ENCODE measurements at places on chromosomes 13 and 19.

DNA sequence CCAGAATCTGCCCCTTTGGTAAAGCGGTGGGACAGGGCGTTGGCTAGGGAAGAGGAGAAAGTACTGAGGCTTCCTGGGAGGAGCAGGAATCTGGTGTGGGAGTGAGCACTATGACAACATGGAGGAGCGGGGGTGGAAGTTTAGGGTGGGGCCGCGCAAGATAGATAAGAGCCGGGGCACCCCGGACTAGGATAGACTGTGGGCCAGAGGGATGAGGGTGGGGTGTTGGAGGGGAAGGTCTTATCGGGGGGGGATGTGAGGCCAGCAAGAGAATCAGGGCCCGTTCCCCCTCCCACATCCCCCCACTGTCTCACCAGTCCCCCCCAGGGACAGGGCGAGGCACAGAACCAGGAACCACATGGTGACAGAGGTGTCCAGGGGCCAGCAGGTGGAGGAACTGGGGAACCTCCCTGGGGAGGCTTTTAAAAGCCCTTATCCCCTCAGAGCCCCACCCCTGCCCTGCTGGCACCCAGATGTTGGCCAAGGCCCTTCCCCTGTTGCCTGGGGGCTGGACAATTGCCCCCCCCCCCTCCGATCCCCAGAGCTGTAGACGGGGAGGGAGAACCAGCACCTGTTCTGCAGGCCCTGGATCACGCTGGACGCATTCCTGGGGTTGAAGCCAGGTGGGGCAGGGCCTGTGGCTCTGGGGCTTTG is at the start of gene KLK1:
Gene KLK1, minus strand, starts transcription at position 399 of the 654 bp plus-strand sequence. Its CDS starts 39 bp downstream, at position 360.
- DNase-seq, result no peak

GRCh38 chr19:44164327-44164672 is 600 bp upstream of the ZNF226 start:
- DNase-seq, result no peak

DNA sequence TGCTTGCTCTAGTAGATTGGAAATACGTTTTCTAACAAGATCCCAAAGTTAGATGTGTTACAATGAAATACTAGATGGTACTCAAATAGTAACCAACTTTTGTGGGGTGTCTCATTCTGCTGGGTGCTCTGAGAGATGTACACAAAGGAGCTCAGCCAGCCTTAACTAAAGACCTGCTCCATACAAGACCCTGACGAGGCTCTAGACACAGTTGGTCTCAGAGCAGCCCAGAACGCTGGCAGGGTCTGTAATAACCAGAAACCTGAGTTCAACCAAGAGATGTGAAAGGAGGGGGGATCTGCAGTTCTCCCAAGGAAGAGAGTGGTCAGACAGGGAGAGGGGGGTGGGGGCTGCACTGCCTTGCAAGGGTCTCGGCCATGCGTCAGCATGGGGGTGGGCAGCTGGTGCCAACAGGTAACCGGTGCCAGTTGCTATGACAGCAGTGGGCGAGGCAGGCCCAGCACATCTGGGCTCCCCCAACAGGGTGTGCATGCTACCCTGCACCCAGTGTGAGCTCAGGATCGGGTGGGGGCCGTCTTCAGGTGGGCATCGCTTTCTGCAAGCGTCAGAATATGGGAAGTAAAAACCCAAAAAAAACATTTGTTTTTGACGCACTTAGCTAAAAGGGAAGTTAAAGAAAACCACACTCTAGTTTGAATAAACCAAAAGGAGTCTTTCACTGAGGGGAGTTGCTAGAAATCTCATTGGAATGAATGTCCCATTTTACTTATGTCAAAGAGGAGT is 68.0 kb upstream of the GPR183 start:
- DNase-seq, result no peak

DNA sequence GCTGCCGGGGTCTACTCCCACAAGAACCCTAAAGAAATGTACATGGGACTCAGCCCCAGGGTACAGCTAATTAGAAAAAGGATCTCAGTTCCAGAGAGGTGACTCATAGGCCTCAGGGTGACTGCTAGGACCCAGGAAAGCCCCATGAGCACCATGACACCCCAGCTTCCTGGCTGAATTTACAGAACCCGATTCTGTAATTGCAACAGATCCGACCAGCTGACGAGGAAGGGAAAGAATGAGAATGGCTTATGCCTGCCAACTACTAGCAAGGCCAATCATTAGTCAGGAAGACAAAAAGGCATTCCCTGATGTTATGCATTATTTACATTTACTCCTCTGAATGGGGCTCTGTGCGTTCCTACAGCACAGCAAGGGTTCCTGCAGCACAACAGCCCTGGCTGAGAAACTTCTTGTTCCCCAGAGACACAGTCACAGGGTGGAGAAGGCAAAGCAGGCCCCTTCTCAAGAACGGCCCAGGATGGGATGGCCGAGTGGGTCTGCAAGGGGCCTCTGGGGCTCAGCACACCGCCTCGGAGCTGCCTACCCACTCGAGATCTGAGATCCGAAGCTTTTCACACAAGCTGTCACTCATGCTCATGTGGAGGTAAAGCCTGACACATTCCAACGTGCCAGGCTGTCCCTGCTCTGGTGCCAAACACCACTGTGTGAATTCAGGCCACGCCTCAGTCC is 27.2 kb downstream of the PBX4 start:
- no peak for DNase-seq

- no peak for DNase-seq
Measured at GRCh38 chr13:27182844-27183497, 11.4 kb upstream of the USP12 start.

- peak; percentile 56 for DNase-seq
Measured at GRCh38 chr13:105816994-105817393, 718.5 kb downstream of the EFNB2 start.

DNA sequence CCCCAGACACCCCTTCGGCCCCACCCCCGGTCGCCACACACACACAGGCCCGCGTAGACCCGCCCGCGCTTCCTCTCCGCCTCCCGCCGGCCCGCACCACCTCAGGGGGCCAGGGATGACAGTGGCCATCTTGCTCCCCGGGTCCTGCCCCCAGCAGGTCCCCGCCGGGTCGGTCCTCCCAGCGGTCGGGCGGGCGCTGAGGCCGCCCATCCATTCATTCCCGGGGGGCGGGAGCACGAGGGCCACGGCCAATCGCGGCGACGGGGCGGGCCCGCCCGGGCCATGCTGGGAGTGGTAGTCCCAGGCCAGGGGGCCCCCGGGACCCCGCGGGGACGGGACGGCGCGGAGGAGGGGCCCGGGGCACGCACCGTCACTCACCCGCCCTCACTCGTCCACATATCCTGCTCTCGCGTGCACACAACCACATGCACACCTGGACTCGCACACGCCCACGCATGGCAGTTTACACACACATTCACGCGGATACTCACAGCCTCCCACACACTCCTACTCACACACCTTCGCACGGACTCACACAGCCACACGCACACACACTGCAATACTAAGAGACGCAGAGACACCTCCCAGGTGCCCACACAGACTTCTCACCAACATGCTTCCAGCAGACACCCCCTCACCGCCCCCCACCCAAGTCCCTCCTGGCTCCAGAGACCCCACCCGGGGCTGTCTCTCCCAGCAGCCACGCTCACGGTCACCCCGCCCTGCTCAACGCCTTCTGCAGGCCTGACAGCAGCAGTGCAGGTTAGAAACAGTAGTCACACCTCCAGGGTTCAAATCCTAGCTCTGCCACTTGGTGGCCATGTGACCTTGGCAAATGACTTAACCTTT is at the start of gene DPF1:
Gene DPF1, minus strand, starts transcription at position 209 of the 849 bp plus-strand sequence. Its CDS starts 80 bp downstream, at position 129.
- DNase-seq, result peak; percentile 52

DNA sequence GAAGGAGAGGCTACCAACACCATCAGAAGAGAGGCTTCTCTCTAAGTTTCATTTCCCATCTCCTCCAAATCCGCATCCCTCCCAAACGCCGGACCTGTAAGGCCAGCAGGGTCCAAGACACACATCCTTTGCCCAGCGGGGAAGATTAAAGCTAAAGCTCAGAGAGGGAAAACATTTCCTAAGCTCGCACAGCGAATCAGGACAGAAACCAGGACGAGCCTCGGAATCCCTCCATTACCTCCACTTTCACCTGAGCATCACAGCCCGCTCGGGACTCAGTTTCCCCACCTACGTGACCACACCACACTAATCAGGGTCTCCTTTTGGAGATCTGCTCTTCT is 711 bp upstream of the FOSB start:
- DNase-seq, result no peak

DNA sequence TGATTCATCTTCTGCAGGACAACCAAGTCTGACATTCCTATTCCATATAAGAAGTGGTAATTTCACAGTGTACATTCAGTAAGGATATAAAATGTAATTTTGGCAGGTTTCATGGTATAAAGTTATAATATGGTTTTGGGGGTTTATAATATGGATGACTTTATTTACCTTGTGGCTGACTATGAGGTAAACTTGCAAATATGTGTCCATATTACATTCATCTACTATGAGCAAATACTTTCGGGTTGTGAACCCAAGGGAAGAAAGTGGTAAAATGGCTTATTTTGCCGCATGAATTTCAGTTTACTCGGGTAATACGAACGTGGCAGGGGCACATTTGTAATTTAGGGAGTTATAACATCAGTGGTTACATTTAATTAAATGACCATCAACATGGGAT is 86.7 kb upstream of the TNFSF11 start:
- DNase-seq, result no peak

GRCh38 chr13:77701305-77701704 is 3.8 kb downstream of the SLAIN1 start:
- no peak for DNase-seq

- no peak for DNase-seq
Measured at GRCh38 chr19:45569619-45570421, 14.8 kb downstream of the OPA3 start.

- DNase-seq, result no peak
Measured at GRCh38 chr19:13019332-13019731, 24.1 kb downstream of the NFIX start.

GRCh38 chr19:7663706-7664105 is 5.1 kb upstream of the RETN start:
- DNase-seq, result no peak

DNA sequence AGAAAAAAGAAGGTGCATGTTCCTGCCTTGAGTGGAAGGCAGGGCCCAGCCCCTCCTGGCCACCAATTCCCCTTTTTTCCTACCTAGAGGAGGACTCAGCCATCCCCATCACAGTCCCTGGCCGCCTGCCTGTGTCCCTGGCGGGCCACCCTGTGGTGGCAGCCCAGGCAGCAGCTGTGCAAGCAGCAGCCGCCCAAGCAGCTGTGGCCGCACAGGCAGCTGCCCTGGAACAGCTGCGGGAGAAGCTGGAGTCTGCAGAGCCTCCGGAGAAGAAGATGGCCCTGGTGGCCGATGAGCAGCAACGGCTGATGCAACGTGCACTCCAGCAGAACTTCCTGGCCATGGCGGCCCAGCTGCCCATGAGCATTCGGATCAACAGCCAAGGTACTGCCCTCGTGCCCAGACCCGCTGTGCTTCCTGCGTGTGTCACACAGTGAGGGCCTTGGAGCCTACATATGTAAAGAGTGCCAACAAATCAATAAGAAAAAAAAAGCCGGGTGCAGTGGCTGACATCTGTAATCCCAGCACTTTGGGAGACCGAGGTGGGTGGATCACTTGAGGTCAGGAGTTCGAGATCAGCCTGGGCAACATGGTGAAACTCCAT is 17.6 kb upstream of the WDR18 start:
- no peak for DNase-seq

GRCh38 chr13:54347531-54347930 is 1318.9 kb downstream of the OLFM4 start:
- no peak for DNase-seq

DNA sequence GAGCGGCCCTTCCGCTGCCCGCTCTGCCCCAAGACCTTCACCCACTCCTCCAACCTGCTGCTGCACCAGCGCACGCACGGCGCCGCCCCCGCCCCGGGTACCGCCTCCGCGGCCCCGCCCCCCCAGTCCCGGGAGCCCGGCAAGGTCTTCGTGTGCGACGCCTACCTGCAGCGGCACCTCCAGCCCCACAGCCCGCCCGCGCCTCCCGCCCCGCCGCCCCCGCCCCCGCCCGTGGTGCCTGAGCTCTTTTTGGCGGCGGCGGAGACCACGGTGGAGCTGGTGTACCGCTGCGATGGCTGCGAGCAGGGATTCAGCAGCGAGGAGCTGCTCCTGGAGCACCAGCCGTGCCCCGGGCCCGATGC is 3.2 kb upstream of the NAT14 start:
- no peak for DNase-seq

GRCh38 chr19:3042621-3043267 is 13.7 kb upstream of the TLE2 start:
- no peak for DNase-seq

DNA sequence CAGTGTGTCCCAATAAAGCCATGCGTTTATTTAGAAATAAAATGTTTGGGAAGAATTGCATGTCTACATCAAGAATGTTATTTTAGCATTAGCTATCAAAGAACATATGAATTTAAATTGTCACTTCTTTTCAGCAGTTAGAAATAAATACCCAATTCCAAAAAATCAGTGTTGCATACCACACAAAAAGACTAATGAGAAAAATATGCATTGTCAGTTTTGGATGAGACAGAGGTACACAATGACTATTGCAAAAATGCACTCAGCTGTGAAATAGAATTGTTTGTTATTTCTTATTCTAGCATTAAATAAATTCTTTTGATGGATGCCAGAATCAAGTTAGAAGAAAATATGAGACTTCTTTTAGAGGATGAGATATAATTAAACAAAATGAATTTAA is 833.9 kb downstream of the SLITRK1 start:
- no peak for DNase-seq

- DNase-seq, result no peak
Measured at GRCh38 chr13:30346153-30346788, 38.9 kb upstream of the KATNAL1 start.

GRCh38 chr19:29485293-29485692 is 40.5 kb upstream of the VSTM2B start:
- DNase-seq, result no peak

DNA sequence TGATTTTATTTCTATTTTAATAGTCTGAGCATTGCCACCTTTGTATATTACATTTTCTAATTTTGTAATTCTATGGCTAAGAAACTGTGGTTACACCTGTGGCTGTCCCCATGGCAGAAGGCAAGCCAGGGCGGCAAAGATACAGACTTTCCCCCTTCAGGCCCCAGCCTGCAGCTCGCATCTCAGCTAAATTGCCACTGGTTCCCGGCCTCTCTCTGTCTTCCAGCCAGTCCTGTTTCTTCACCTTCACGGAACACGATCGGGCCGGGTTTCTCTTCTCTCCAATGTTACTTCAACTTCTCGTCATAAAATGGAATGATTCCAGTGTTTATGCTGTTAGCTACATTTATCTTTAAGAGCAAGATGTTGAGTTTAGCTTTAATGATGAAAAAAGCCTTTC is 124.5 kb upstream of the ZNF507 start:
- DNase-seq, result no peak

- no peak for DNase-seq
Measured at GRCh38 chr19:33274663-33275558, 27.4 kb downstream of the CEBPA start.

DNA sequence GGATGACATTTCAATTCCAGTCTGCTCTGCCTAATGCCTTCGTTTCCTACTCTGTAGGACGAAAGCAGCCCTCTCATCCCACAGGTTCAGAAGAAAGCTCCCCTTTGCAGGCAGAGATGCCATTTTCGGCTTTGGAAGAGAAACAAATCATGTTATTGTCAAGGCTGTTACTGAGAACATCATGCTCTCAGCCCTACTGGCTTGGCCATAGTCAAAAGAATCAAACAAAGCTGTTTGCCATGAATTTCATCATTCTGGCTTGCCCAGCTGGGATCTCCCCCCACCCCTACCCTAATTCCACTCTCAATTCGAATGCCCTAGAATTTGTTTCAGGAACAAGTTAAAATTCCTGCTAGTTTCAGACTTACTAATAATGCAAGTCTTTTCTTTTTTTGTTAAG is 162.3 kb upstream of the SERP2 start:
- DNase-seq, result no peak

Data from NCI-H1048 (cell line).